ENCODE measurements at places on chromosomes 11 and 22.

GRCh38 chr11:2276280-2277007 lies 6.1 kb upstream of the ASCL2 start:
- DNase-seq = no peak

GRCh38 chr11:126991596-126991995 lies 9.0 kb downstream of the KIRREL3 start:
- no peak for DNase-seq

- no peak for DNase-seq
These were observed 25.1 kb downstream of the LGR4 start for GRCh38 chr11:27447288-27448183.

- DNase-seq = no peak
These were observed 27.9 kb downstream of the FAM83F start for GRCh38 chr22:40022536-40023240.

DNA sequence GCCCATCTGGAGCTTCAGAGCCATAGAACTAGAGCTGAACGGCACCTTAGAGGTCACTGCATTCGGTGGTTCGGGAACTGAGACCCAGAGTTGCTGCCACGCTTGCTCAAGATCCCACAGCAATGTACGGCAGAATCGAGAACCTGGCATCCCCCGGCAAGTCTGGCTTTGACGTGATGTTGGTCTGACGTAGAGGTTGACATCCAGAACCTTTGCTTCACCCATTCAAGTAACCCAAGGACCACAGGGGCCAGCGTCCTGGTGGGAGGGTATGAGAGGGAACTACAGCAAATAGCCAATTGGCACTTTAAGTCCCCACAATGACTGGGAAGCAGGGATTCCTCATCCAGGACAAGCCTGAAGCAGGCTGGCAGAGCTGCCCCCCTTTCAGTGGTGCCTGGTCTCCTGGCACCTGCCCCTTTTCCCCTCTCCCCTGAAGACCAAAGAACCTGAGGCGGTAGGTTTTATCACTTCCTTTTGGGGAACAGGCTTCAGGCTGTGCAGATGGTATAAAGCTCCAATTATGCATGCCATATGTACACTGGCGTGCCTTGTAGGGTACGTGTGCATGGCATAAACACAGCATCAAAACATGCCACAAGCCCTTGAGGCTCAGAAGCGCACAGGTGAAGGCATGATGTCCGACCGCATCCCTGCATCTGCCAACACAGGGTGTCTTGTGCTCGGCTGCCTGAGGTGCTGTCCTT lies 15.3 kb upstream of the TEF start:
- DNase-seq = no peak

GRCh38 chr11:111176603-111177002 lies 68.9 kb upstream of the POU2AF2 start:
- no peak for DNase-seq

DNA sequence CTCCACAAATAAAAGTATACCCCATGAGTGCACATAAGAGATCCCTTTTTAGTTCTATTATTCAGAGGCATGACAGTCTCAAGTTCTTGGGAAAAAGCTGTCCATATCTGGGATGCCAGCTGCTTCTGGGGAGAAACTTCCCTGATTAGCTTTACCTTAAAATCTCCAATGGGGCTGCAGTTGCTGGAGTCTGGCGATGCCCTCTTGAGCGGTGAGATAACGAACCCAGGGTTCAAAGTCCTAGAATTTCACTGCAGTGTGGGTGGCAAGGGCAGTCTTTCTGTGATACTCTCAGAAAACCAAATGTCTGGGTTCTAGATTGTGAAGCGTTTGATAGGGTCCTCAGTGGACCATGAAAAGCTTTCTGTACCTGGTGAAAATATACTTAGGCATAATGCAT lies 7.4 kb upstream of the PRR33 start:
- DNase-seq = no peak

DNA sequence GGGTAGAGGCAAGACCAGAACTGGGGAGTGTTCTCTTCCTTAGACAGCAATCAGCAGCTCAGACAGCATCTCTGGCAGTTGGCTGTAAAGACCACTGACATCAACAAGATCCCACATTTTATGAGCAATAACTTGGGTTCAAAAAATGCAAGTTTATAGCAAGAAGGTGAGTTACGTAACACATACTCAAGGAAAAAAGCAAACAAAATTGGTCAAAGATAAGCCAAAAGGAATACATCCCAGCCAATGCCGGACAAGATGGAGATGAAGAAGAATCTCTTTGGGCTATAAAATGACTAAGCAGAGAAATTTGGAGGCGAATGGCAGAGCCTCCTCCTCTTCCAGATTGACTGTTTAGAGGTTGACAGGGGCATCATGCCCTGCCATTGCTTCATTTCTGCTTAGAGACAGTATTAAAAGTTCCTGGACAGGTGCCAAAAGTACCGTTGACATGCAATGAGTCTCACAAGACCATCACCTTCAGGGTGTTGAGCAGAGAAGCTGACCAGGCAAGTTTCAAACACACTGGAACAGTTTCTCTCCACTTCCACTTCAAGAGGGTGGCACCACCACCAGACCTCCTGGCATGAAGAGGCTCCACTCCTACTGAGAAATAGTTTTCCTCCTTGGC lies 55.9 kb downstream of the ENDOD1 start:
- DNase-seq = no peak

- no peak for DNase-seq
These were observed 5.5 kb downstream of the VPS37C start for GRCh38 chr11:61155741-61156140.

GRCh38 chr11:61089806-61090491 lies 12.3 kb upstream of the CD5 start:
- DNase-seq = no peak

GRCh38 chr11:13702071-13702470 lies 33.6 kb downstream of the FAR1 start:
- DNase-seq = no peak

GRCh38 chr11:65401073-65401802 lies 14.8 kb downstream of the FRMD8 start:
- no peak for DNase-seq

DNA sequence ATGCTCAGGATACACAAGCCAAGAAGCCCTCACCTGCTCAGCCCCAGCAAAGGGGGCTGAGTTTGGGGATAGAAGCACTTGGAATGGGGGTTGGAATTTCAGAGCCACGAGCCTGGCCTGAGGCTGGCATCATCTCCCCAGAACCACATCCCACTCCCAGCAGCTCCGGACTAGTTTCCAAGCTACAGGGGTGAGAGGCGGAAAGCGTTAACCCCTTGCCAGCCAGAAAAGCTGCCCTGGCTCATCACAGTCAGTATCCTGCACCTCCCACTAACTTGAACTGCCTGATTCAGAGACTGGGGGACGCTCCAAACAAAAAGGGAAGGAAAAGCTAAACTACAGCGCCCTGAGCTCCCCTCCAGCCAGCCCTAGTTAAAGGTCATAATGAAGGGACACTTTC lies 19.0 kb upstream of the CHST1 start:
- no peak for DNase-seq

DNA sequence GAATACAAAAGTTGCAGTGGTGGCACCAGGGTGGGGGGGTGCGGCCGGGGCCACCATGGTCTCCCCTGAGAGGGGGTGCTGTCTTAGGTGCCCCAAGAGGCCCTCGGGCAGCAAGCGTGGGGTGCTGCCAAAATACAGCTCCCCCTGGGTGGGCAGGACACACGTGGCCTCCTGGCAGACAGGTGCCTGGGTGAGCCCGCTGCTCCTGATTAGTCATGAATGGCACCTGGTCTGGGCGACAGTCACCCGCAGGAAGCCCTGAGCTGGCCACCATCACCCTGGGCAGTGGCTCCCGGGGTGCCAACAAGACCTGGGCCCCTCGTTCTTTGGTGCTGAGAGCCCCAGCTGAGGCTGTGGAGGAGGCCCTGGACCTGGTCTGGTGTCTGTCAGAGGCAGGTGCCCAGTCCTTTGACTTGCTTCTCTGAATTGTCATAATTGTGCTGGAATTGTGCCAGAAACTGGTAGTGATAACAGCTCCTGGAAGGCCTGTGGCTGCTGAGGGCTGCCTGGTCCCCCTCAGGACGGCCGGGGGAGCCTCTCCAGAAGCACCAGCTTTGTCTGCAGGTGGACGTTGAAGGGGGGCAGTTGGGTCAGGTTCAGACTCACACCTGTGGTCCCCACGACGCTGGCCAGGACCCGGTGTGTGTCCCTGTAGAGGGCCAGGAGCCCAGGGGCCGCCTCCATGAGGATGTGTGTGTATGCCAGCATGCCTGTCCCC lies 14.8 kb downstream of the ALG12 start:
- no peak for DNase-seq

GRCh38 chr22:43167001-43167589 lies 15.7 kb downstream of the TSPO start:
- DNase-seq = no peak

- no peak for DNase-seq
These were observed 135.7 kb downstream of the COMMD9 start for GRCh38 chr11:36153551-36153950.

DNA sequence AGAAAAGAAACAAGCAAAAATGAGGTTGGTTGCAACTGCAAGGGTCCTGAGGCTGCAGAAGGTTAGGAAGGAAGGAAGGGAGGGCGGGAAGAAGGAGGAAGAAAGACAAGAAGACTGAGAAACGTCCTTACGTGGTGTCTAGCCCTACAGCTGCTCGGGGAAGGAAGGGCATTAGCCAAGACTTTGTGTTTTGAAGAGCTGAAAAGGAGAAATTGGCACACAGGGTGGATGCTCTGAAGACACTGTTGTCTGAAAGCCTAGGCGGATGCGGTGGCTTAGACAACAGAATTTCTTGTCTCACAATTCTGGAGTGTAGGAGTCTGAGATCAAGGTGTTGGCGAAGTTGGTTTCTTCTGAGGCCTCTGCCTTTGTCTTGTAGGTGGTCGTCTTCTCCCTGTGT lies 60.7 kb downstream of the MCM5 start:
- no peak for DNase-seq

GRCh38 chr11:80473562-80473961 lies 1032.7 kb upstream of the TENM4 start:
- DNase-seq = no peak

DNA sequence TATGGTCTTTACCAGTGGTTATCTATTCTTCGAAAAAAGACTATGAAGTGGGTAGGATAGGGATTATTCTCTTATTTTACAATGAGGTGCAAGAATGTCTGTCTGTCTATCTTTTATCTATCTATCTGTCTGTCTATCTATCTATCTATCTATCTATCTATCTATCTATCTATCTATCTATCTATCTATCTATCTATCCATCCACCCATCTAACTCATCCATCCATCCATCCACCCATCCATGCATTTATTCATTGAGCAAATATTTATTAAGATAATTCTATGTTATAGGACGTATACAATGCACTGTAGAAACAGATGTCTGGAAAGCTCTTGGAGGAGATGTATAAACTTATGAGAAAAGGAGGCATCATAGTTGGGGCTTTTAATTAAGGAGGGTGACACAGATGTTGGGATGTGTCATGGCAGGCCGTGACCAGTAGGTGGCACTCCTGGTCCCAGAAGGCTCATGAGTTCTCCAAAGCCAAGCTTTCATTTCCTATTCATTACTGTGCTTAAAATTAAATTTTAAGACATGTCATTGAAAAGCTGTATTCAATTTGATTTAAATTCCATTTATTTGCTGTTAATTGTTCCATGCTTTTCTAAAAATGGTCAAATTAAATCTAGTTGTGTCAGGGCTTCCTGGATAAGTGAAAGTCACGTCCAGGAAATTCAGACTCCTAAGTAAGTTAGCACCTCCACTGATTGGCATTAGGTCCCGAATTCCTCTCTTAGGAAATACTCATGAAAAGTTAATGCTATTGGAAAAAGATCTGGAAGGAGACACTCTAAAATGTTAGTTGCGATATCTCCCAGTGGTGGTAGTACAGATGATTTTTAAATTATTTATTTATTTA lies 19.0 kb upstream of the E2F8 start:
- peak; percentile 48 for DNase-seq

GRCh38 chr22:44231233-44231632 lies 50.5 kb downstream of the PARVG start:
- no peak for DNase-seq

DNA sequence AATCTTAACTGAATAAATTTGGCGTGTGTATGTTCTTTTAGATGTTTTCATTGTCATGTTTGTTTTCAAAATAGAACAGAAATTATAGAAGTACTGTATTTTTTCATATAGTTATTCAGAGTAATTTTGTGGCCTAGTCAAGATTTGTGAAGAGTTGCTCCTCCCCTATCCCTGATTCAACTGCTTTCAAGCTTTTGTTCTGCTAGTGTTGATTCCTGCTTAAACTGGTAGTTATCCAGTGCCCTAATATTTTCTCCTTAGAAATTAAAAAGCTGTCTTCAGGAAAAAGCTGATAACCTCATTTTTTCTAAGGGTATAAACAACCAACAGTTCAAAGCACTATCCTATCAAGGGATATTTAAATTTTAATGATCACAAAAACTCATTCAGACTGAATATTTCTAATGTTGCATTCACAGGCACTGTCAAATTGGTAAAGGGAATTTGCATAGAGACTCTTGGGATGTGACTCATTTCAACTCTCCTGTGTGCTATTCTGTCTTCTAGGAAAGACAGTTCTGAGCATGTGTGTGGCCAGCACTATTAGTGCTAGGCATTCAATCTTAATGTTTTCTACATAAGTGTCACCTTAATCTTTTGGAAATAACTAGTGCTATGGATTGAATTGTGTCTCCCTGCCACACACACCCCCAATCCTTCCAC lies 1776.0 kb downstream of the LRRC4C start:
- DNase-seq = no peak

- DNase-seq = no peak
These were observed 9.9 kb downstream of the MAPK1 start for GRCh38 chr22:21857481-21857914.

DNA sequence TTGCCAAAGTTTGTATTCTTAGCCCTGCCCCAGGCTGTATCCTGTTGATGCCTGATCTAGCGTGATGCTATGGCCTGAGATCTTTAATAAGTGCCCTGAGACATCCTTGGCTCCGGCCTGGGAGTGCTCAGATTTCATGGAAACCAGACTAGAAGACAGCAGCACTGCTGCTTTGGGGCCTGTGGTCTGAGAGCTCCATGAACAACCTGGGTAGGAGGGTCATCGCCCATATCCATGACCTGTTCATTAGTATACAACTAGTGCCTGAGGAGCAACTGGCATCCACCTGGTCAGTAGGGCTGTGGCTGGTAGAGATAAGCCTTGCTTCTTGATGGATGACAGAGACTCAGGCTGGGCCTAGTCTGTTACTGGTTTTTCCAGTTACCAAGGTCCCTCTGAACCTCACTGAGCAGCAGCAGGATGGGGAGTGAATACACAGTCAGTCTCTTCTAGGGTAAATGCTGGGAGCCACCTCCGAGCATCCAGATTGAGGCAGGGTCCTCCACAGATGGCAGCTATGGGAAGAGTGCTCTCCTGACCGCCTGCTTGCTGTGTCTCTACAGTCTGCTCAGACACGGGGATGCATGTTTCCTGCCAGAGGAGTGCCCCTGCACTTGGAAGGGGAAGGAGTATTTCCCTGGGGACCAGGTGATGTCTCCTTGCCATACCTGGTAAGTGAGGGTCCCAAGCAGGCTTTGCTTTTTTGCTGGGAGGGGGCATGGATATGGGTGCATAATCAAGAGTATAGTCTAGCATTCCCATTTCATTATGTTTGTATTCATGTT lies 39.0 kb downstream of the OTOG start:
- DNase-seq = no peak

GRCh38 chr11:46930089-46930488 lies 6.5 kb upstream of the CSTPP1 start:
- no peak for DNase-seq
